NCI-H1930 (cell line): ENCODE measurements at places on chromosomes 1 and 21.

DNA sequence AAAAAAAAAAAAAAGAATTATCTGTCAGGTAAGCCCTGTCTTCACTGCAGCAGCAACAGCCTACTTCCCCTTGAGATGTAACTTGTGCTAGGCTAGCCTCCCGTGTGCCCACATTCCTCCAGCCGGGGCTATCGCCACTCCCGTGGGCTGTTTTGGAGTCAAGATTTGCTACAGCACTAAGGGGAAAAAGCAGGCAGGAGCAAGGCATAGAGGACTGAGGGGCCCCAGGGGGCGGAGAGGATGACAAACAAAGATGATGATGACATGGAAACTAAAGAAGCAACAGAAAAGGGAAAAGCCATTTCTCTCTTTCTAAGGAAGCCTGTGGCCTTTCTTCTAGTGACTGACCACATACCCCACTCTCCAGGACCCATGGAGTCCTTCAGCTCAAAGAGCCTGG is 1.9 kb downstream of the TNFAIP8L2 start:
- DNase-seq = no peak

DNA sequence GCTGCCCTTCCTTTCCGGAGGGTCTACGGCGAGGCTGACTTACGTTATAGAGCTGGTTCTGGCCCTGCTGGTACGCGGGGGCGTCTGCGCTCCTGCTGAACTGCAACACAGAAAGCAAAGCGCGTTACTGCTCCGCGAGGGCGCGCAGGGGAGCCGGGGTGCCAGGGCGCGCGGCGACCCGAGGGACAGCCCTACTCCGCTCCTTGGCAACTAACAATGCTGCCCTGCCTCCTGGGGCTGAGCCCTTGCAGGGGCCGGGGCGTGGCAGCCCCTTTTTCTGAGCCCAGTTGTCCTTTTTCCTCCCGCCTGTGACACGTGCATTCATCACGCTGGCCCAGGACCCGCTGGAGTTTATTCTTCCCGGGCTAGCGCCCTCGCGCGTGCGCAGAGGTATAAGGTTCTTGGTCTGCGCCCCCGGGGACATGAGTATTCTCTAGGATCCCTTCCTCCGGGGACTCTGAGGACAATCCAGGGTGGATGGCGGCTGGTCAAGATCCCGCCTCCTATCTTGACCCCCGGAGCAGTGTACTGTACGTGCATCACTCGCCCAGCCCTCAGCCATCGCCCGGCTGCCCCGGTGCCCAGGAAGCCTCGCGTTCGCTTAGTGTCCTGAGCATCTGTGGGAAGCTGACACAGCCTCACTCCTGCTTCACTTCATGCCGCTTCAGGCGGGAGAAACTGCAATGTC is 78.9 kb downstream of the CD247 start:
- peak; percentile 54 for DNase-seq

- DNase-seq = no peak
These were observed 68.6 kb upstream of the SPATA6 start for GRCh38 chr1:48540587-48540986.

- no peak for DNase-seq
These were observed 109.8 kb downstream of the GLIS1 start for GRCh38 chr1:53629101-53629691.

DNA sequence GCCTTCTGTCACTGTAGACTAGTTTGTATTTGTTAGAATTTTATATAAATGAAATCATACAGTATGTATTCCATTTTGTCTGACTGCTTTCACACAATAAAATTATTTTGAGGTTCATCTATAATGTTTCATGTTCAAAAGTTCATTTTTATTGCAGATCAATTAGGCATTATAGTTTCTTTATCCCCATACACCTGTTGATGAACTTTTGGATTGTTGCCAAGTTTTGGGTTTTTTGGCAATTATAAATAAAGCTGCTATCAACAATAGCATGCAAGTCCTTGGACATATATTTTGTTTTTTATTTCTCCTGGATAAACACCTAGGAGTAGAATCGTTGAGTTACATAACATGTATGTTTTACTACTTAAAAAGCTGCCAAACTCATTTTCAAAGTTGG is 47.1 kb upstream of the FAM3B start:
- no peak for DNase-seq

GRCh38 chr1:208158640-208159554 is 85.3 kb downstream of the PLXNA2 start:
- DNase-seq = no peak

- DNase-seq = no peak
These were observed 54.9 kb downstream of the ST7L start for GRCh38 chr1:112564081-112564480.

GRCh38 chr1:200967693-200968468 is 55.6 kb downstream of the KIF21B start:
- DNase-seq = no peak

- DNase-seq = no peak
These were observed 144.7 kb downstream of the NOS1AP start for GRCh38 chr1:162214202-162214601.

DNA sequence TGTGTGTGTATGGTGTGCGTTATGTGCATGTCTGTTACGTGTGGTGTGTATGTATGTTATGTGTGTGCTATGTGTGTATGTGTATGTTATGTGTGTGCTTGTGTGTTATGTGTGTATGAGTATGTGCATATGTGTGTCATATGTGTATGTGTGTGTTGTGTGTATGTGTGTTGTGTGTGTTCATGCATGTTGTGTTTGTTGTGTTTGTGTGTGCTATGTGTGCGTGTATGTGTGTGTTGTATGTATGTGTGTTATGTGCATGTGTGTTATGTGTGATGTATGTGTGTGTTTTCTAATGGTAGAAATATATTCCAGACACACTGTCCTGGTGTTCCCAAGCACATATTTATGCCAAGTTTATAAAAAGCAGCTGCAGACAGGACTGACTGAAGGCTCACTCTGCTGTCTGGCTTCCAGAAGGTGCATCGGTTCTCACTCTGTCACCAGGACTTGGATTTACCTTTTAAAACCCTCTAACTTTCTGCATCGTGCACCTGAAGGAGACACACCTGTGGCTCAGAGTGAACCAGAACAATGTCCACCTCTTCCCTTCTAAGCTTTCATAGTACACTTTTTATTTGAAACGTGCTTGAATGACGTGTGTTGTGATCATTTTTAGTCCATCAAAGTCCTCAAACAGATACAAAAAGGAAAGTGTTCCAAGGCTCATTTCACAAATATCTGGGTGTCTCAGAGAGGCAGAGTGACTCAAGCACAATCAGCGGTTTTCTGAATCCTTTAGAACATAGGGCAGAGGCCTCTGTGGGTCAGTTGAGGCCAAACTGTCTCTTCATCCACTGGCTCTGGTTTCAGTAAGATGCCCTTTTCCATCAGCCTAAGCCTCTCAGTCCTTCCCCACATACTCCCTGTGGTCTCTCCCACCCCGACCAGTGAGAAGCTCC is 49.9 kb downstream of the TOMM20 start:
- no peak for DNase-seq

DNA sequence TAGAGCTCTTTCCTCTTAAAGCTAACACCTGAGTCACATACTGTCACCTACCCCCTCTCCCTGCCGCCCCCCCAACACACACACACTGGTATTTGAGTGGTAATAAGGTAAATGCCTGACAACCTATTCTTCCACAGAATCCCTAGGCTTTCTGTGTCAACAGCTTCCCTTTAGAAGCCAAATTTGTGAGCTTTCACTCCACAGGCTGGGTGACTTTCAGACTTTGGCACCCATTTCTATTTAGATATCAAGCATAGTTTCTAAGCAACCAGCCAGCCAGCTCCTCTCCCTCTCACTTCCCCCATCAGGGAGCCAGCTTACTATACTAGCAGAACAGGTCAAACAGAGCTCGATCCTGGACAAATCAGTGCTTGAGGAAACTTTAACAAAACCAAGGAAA is 3.2 kb upstream of the C1orf74 start:
- no peak for DNase-seq

DNA sequence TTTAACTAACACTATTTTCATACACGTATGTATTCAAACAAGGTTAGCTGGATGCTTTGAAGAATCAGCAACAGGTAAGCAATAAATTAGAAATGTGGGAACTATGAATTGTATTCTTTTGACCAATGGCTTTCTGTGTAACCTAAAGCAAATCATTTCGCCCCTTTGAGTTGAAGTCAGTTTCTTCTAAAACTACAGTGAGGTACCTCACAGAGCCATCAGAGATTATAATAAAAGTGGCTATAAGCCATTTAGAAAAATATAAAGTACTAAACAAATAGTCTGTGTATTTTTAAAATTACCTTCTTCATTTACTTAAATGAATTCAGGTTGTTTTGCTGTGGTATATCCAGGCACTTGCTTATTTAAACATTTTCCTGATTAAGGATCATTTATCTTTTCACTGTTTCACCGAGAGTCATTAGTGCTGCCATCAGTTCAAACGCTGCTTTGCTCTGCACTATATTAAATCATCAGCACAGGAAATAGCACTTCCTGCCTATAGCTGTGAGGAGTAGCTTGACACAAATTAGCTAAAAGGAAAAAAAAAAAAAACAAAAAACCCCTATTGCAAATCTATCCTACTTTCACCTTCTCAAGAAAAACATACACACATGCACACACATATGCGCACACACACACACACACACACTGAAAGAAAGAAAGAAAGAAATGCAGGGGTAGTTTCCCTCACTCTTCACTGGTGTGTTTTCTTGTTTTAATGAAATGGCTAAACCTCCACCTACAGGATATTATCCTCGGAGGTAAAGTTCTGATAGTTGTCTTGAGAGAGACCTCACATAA is 39.8 kb upstream of the C1orf105 start:
- no peak for DNase-seq

DNA sequence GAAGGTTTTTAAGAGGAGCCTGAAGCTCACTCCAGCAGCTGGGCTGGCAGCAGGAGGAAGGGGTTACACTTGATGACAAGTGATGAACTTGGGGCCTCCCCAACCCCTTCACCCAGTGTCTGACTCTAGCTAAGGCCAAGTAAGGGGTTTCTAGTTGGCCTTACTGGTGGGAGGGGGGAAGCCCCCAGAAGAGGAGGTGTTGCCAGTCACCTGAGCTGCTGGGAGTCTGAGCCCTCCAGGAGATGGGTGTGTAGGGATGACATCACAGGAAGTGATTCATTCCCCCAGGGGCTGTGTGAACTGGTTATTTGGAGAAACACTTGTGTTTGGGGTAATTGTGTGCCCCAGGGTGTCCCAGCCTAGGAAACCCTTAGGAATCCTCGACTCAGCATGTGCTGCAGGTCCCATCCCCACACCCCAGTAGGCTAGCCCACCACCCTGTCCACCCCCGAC is 3.1 kb downstream of the PADI1 start:
- DNase-seq = no peak

- no peak for DNase-seq
These were observed 92.1 kb downstream of the SYF2 start for GRCh38 chr1:25140073-25140797.

DNA sequence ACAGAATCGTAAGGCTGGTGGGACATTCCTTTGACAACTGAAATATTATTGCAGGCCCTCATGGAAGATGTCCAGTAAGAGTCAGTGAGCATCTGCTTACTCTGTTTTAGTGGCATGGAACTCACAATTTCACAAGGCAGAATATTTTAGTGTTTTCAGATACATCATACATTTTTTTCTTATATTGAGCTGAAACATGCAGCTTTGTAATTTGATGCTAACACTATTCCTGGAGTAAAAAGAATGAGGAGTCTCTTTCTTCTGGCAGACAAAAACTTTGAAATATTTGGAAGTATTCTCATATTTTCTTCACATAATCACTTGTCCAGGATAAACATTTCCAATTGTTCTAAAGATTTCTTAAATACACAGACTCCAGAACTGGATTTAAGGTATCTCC is 17.7 kb downstream of the CLDN17 start:
- DNase-seq = no peak

DNA sequence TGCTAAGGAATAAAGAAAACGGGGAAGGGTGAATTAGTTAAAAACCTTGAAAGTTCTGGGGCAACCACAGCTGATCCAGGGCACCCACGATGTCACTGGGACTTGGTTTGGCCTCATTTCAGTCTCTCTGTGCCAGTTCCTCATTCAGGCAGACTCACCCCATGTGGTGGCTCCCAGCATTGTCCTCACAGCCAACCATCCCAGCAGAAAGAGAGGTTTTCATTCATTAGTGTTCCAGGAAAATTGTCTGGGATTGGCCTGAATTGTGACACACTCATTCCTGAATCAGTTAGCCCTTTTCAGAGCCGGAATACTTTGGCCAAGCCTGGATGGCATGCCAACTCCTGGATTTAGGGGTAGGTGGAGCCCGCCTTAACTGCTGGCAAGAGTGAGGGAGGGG is 367.7 kb downstream of the PRDM2 start:
- no peak for DNase-seq

DNA sequence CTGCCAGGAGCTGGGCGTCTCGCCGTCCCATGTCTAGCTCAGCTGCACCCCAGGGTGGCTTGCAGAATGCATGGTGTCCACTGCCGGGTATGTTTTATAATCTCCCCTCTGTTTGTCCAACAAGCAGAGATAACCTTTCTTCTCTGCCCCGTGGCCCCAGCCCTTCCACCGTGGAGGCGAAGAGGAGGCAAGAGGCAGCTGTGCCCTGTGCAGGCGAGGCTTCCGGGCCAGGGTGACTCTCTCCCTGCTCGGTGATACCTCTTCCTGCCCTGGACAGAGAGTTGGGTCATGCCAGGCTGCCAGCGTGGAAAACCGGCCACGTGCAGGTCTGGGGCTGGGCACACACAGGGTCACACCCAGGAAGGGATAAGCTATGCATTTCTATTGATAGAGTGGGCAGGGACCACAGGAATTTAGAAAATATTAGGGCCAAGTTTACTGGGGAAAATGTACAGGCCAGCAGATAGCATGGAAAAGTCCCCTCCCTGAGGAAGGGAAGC is at the start of gene TFF2:
Gene TFF2, minus strand, starts transcription at position 68 of the 500 bp plus-strand sequence. Its CDS starts 37 bp downstream, at position 31.
- no peak for DNase-seq

GRCh38 chr1:240618946-240619345 is 7.0 kb upstream of the GREM2 start:
- no peak for DNase-seq

- no peak for DNase-seq
These were observed 26.8 kb downstream of the PTTG1IP start for GRCh38 chr21:44846485-44847260.

- no peak for DNase-seq
These were observed 128.0 kb downstream of the TNNI3K start for GRCh38 chr1:74363220-74363619.

DNA sequence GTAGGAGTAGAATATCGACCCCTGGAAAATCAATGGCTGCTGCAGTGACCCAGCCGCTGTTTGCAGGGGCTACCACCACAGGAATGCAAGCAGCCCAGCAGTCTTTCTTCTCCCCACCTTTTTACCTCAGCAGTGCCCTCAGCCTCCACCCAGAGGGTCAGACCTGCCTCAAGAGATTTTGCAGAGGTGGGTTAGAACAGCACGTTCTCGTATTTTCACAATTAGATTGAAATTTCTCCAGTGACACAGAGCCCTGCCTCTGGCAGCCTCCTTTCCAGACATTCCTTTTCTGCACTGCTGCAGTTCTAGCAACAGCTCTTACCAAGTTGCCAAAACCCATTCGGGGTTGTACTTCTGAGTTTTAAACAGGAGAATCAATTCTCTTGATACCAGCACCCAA is 38.3 kb upstream of the PIGV start:
- no peak for DNase-seq

DNA sequence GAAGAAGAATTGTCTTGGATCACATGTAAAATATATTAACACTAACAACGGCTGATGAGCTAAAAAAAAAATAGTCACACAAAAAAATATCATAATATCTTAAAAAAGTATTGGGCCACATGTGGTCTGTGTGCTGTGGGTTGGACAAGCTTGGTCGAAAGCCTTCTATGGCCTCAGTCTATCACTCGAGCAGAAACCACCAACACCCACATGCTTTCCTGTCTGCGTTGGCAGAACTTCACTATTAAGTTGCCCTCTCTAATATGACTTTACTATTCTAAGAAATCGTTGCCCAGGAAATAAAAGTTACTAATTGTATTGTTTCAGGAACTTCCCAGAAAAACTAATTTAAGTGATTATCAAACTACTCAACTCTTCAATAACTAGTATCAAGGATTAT is 28.2 kb upstream of the ETS2 start:
- no peak for DNase-seq
